ENCODE measurements at places on chromosomes 1 and 21. TPM values are rescaled to one million over a fixed set of nuclear protein-coding genes. Genes with fewer than 3 reads are reported as not detected.

Gene TMCC2
- 4.4 TPM for total RNA-seq

Gene TFAP2E
- not detected for total RNA-seq

Gene SLC1A7
- not detected for total RNA-seq

Gene NHLH1
- not detected for total RNA-seq

Gene YOD1
- 18.1 TPM for total RNA-seq

Gene CYP4B1
- total RNA-seq = 56.6 TPM

Gene FAM43B
- total RNA-seq = 1.1 TPM

Gene EPHB2
- 16.2 TPM for total RNA-seq

Gene RIIAD1
- not detected for total RNA-seq

Gene DIO1
- not detected for total RNA-seq

Gene COA6
- 20.8 TPM for total RNA-seq

Gene RNU1-2
- under 0.01 TPM for total RNA-seq

Gene UBR4
- 118 TPM for total RNA-seq

Gene ADAMTS4
- total RNA-seq = 4.4 TPM

GRCh38 chr1:116144151-116144550 is 33.0 kb downstream of the MAB21L3 start:
- DNase-seq = no peak

DNA sequence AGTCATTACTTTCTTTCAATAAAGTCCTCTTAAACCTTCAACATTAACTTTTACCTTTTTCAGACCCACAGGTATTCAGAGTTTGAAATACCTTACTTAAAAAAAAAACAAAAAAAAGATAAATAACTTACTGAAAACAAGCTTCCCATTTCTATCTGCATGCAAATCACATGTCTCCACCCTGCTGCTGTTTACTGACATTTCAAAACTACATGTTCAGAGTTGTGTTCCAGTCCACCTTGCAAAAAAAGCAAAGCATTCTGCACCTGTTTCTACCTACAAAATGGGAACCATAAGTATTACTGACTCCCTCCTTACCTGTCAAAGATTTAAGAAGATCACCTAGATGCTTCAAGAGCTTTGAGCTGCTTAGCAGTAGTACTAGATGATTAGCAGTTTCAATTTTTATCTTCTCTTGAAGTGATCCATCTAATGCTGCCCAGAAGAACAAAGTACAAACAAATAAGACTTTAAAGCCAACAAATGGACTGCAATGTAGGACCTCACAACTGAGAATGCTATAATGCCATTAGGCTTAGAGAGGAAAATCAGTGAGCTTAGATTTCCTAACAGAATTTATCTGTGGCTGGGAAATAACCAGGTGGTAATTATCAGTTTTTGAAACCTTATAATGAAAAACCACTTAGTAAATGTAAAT is 61.2 kb downstream of the ANKRD13C start:
- DNase-seq = no peak

DNA sequence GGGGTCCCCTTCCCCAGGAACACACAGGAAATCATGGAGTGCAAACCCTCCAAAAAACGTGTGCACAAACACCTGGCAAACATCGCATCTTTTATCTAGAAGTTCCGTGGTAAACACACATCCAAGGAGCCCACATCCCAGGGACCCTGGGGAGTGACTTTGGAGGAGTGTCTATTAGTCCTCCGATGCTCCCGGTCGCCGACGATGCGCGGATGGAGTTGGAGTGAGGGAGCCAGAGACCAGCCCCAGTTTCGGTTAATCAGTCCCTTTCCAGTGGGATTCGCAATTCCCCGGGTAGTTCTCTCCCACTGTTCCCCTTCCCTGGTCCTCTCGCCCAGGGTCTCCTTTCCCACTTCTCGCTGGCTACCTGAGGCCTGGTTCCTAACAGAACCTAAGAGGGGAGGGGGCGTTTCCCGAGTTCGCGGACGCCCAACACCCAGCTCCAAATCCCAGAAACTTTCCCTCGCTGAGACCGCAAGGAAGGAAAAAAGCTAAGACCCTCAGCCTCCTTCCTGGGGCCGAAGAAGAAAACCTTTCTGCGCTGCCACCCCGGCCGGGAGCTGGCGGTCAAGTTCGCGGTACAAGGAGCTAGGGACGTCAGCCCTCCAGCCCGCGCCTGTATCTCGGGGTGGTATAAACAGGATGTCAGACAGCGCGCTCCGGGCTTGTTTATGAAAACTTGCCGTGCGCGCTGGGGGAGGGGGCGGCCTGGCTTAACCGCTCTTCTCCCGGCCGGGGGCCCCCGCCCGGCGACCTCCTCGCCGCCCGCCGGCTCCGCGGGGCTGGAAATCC is 787 bp downstream of the JAK1 start:
- peak; percentile 53 for DNase-seq

- no peak for DNase-seq
These were observed 8.5 kb downstream of the TMEM9 start for GRCh38 chr1:201145816-201146215.

DNA sequence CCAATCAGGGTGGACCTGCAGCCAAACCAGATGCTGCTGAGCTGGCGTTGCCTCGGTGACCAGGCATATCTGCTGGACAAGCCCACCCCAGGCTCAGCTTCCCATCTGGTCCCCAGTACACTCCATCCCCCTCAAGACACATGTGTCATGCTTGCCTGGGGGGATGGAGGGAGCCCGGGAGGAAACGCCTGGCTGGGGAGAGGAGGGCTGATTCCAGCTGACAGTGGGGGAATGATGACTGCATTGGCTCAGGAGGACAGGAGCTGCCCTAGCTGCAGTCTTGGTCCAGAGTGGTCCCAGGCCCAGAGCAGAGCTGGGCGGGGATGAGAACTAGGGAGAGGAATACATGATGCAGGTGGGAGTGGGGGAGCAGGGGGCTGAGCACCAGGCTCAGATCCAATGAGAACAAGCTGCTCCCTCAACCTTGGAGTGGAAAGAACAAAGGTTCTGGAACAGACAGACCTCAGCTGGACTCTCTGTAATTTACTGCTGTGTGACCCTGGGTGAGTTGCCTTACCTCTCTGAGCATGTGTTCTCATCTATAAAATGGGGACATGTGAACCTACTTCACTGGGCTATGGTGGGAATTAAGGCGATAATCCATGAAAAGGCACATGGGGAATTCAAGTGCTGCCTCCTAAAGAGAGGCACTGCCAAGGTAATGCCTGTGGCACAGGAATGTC is 23.1 kb upstream of the ECE1 start:
- no peak for DNase-seq

DNA sequence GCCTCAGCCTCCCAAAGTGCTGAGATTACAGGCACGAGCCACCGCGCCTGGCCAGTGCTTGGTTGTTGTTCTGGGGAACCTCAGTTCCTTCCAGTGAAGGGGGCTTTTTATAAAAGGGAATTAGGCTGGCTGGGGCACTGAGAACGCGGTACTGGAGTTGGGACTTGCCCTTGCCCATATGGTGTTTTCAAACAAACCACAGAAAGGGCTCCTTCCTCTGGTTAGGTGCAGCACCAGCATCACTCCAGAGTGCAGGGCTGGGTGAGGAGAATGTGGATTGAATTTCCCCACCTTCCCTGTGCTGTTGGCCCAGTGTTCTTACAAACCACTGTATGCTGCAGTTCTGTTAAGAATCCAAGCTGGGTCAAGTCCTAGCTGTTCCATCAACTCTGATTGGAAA is 5.3 kb downstream of the MAN1C1 start:
- DNase-seq = no peak

DNA sequence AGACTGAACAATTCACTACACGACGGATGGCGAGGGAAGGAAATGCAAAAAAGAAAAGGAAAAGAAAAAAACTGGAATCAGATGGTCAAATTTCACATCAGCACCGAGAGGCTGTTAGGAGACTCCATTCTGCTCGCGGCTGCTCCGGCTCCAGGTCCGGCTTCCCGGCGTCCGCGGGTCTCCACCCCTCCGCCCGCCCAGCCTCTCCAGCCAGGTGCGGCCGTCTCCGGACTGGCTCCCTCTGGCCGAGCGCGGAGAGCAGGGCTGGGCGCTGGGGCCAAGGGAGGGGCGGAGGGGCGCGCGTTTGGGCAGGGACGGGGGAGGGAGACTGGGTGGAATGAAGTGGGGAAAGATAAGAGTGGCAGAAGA is 332 bp downstream of the KCNJ6 start:
- DNase-seq = no peak

DNA sequence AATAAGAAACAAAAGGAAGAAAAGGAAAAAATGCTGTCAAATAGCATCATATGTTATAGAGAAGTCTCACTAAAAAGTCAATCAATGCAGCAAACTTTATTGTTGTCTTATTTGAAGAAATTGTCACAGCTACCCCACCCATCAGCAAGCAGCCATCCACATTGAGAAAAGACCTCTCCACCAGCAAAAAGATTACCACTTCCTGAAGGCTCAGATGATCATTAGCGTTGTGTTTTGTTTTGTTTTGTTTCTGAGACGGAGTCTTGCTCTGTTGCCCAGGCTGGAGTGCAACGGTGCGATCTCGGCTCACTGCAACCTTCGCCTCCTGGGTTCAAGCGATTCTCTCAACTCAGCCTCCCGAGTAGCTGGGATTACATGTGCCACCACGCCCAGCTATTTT is 29.0 kb downstream of the ATP2B4 start:
- DNase-seq = no peak

DNA sequence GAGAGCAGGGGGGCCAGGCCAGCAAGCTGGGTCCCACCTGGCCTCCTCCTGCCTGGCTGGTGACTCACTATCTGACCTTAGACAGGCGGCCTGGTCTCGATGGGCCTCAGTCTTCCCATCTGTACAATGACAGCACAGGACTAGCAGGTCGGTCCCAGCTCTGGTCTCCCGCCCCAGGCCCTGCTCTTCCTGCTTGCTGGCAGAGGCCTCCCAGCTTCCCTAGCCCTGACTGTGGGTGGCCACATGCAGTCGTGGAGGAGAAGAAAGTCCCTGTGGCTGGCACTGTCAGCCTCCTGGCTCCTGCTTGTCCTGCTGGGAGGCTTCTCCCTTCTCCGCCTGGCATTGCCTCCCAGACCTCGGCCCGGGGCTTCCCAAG is 817 bp downstream of the EXTL1 start:
- DNase-seq = no peak

DNA sequence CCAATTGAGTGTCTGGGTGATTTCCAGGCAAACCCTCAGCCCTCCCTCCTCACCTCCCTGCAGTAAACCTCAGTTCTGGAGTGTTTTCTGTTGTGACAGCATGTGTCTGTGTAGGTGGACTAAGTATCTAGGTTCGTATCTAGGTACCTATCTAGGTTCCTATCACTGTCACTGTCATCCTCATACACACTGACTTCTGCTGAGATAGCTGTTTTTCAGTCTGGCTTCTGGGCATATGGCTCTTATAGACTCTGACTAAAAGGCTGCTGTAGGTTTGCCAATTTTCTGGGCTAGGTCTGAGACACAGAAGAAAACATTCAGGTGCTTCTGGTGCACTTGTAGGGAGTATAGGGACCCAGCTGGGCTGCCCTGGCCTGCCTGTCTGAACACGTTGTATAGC is 8.1 kb upstream of the TRIM67 start:
- no peak for DNase-seq

GRCh38 chr1:40479156-40479555 is 2.1 kb downstream of the ZFP69 start:
- DNase-seq = no peak

GRCh38 chr1:156809711-156810366 is 6.8 kb downstream of the SH2D2A start:
- DNase-seq = no peak

DNA sequence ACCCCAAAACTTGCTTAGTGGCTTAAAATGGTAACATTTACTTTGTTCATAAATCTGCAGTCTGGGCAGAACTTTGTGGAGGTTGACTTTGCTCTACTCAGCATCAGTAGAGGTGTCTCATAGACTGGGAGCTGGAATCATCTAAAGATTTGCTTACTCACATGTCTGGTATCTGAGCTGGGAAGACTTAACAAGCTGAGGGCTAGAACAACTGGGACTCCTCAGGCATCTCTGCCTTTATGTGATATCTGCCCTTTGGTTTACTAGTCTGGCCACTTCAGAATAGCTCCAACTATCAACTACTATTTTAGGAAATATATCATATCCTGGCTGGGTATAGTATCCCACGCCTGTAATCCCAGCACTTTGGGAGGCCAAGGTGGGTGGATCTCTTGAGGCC is 82.5 kb downstream of the C4BPA start:
- DNase-seq = no peak

GRCh38 chr1:165829888-165830287 is 2.5 kb downstream of the UCK2 start:
- DNase-seq = no peak

- no peak for DNase-seq
These were observed 27.2 kb upstream of the EEIG2 start for GRCh38 chr1:108532730-108533129.

DNA sequence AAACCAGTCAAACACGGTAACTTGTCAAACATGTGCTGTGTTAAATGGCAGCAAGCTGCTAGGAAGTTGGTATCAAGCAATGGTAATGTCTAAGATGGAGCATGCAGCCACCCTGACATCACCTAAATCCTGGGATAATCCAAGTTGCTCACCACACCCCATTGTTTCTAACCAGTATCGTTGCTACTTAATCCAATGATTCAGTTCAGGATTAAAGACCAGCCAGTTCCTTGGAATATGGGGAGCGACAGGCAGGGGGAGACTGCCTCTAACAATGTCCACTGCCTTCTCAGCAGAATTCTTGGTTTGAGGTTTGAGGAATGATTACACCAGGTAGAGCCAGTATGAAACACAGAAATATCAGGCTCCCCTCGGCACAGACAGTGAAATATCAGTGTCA is 122.1 kb upstream of the IFFO2 start:
- no peak for DNase-seq

- DNase-seq = no peak
These were observed 42.0 kb upstream of the LDLRAP1 start for GRCh38 chr1:25501235-25502058.

DNA sequence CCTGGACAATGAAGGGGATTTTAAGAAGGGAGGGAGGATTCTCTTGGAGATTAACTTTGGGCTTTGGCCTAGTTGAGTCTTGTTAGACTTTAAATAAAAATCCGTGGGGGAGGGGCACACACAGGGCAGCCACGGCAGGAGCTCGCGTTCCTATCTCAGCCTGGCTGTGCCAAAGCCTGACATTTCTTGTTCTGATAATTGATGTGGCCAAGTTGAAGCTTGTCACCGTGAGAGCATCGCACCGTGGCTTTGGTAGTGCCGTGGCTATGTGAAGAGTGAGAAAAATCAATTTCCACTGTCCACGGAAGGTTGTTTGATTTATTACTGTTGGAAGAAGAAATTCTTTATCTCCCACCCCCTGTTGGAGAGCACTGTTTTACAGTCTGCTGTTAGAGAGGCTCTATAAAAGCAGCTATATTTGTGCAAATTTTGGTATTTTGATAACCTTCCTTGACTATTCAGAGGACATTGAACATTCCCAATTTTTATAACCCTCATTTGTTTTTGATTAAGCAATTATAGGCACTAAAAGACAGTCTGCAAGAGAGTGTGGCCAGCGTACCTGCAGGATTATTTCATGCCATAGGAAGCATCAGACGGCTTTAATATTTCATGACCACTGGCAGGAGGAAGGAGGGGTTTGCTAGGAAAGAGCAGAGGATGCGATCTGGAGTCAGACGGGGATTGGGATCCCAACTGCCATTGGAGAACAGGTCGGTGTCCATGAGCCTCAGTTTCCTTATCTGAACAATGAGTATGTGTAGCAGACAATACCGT is 160.7 kb downstream of the KAZN start:
- no peak for DNase-seq

Measured in urinary bladder (tissue), 4 donors.